CD4-positive, alpha-beta T cell treated with Interleukin-1 beta for 1 hour (primary cell): ENCODE measurements at places on chromosomes 5 and 9.

GRCh38 chr9:126071076-126071750 lies 255.4 kb upstream of the MVB12B start:
- DNase-seq: no peak

- DNase-seq: peak; percentile 48
These were observed 722 bp downstream of the SLC22A4 start for GRCh38 chr5:132294728-132295504.

DNA sequence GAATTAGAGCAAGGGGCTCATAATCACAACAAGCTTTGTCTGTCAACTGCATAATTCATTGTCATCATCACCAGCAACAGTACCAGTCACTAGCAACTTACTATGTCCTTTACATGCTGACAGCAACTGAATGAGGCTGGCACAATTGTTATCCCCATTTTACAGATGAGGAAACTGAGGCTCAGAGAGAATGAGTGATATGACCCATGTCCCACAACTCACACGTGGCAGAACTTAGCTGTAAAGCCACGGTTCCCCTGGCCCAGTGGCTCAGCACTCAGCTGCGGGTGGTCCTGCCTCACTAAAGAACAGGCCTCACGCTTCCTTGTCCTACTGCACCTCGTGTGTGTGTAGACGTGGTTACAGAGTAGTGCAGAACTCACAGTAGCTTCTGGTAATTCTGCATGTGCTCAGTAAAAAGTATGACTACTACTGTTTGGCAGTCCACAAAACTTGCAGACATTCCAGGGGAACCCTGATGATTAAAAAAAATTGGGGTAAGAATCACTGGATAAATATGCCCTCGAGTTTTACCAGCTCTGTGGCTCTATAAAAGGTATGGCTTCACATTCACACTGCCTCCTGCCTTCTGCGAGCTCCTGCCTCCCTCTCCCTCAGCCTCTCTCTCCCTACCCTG lies 30.2 kb downstream of the AFAP1L1 start:
- no peak for DNase-seq

DNA sequence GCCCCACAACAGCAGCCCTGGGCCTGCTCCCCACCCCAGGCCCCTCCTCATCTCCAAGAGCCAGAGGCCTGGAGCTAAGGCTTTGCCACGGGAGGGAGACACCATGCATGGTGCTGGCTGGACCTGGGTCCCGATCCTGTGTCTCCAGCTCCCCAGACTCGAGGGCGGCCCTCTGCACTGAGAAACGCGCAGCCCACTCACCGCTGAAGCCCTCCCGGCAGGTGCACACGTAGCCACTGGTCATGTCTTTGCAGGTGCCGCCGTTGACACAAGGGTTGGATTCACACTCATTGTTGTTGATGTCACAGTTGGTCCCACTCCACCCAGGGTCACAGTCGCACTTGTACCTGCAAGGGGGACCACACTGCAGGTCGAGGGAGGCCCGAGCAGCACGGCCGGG lies 30.4 kb upstream of the SEC16A start:
- DNase-seq: no peak

DNA sequence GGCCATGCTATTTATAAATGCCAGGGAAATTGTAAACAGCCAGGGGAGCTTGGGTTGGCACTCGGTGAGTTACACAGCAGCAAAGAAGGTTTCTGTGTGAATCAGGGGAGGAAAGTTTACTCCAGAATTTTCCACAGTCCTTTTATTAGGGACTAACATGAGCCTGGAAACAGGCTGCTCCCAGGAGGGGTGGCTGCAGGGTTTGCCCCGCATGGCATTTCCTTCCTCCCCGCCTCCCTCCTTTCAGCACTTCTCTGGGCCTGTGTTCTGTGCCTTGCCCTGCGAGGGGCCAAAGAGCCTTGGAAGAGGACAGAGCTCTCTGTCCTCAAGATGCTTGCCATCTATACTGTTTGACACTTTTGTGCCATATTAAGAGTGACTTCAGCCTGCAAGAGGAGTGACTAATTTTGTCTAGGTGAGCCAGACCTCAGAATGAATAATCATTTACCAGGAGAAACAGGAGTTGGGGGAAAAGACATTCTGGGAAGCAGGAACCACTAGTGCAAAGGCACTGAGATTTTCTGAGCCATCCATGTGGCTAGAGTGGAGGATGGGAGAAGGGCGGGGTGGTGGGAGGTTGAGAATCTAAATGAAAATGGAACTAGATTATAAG lies 1.8 kb downstream of the GSN start:
- DNase-seq: no peak

DNA sequence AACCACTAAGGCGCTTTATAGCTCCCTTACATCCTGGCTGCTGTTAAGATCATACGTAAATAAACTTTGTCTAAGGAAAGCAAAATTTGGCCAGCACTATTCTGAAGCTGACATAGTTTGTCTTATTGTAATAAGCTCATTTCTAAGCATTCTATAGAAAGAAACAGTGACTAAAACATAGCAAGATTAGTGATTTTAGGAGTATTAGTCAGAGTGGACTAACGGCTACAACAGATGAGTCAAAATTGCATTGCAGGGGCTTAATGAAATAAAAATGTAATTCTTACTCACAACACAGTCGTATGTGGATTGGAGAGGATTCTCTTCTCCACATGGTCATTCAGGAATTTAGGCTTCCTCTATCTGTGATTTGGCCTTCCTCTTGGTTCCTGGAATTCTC lies 347.6 kb downstream of the GADD45G start:
- no peak for DNase-seq

DNA sequence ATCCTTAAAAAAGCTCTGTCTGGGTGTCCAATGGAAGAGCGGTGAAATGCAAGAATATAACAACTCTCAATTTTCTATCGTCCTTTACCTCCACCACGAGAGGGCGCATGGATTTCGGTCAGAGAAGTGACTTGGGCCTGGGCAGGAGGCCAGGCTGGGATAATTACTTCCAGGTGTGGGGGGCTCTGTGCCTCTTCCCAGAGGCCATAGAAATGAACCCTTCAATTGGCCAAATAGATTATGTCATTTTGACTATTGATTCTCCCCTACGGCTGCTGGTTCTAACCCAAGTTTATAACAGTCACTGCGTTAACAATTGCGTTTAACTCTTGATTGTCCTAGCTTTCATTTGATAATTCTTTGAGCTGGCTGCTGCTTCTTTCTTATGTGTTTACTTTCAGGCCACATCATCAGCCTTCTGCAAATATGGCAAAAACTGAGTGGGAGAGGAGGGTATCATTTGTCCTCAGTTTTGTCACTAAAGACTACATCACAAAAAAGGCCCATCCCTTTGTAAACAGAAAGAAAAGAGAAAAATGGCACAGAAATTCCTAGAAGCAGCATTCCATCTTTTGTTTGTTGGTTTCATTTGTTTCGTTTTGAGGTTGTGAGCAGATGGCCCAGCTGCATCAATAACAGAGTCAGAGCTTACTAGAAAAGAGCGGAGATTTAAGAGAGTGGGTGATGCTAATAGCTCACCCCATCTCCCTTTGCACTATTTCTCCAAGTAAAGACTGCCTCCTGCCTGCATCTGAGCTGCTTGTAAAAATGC lies 45.4 kb upstream of the ZFR start:
- peak; percentile 62 for DNase-seq

DNA sequence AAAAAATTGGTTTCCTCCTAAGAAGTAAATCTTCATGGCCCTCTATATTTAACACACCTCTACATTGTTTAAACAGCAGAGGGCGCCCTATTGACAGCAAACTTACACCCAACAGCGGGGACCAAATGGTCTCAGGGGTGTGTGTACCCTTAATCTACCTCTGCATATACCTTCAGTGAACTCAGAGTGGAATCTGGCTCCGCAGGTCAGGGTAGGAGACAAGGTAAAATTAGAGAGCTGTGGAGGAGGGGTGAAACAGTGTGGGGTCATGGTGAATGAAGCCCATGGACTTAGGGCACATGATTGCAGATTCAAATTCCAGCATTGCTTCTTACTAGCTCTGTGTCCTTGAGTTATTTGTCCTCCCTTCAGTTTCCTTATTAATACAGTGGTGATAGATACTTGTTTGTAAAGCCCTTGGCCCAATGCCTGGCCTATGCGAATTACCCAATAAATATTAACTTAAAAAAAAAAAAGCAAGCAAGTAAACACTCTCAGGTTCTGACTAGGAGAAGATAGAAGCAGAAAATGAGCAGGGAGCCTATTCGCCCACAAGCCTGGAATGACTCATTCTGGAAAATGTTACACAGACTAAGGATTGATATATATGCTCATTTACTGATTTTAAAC lies 122.9 kb downstream of the CAVIN4 start:
- DNase-seq: no peak

DNA sequence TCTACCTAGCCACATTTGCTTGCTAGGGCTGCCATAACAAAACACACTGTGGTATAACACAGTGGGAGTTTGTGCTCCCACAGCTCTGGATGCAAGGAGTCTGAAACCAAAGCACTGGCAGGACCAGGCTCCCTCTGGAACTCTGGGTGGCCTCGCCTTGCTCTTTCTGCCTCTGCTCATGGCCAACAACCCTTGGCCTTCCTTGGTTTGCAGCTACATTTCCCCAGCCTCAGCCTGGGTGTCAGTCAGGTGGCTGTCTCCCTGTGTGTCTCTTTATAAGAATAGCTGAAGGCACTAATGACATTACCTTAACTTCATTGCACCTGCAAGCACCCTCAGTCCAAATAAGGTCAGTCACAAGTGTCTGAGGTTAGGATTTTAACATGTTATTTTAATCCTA lies 101.0 kb upstream of the IRX2 start:
- DNase-seq: no peak

- DNase-seq: no peak
These were observed 5.5 kb upstream of the STOML2 start for GRCh38 chr9:35108461-35108860.

- DNase-seq: no peak
These were observed 6.8 kb upstream of the SPTLC1 start for GRCh38 chr9:92122061-92122460.

DNA sequence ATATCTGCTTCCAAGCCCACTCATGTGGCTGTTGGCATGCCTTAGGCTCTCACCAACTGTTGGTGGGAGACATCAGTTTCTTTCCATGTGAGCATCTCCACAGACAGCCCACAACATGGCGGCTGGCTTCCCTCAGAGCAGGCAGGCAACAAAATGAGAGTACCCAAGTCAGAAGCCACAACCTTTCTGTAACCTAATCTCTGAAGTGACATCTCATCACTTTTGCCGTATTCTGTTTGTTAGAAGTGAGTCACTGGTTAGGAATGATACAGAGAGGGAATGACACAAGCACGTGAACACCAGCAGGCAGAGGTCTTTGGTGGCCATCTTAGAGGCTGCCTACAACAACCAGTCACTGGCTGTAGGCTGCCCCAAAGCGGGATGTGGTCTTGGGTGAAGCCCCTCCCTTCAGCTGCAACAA lies 88.6 kb upstream of the RASGRF2 start:
- no peak for DNase-seq
